Dorsolateral prefrontal cortex (tissue), 122 donors: ENCODE measurements at places on chromosomes 1 and 21.

DNA sequence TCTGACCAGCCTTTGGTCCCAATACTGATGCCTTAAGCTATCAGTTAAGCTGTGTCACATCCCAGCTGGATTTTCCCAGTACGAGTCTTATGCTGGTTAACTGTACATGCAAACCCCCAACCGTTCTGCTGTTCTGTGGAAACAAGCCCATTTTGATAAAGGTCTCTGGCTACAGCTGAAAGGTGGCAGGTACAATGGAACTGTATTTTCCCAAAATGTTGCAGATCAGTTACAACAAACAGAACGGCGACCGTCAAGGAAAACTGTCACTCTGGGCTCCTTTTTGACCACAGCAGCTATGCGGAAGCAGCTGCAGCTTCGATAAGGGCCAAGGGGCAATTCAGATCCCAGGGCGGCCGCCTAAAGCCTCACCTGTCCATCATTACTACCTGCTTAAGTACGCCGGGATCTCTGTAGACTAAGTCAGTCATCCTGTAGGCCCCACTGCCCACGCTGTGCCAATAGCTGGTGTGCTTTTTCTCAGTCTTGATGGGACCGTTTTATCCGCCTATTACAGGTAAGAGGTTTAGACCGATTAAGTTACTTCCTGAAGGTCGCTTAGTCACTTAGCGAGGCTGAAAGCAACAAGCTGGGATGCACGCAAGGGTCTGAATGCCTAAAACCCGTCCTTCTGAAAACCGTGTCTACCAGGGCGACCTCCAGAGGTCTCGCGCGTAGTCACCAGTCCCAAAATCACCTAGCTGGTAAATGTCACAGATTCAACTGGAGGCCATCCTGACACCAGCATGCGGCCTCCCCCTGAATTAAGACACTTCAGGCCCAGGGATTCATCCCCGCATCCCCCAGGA, 11.1 kb upstream of the RAB42 start:
- DNase-seq, result peak; percentile 43

- DNase-seq, result no peak
Measured at GRCh38 chr1:34128186-34128889, 36.7 kb downstream of the CSMD2 start.

GRCh38 chr1:183223467-183223866, 37.4 kb downstream of the LAMC2 start:
- DNase-seq, result no peak

DNA sequence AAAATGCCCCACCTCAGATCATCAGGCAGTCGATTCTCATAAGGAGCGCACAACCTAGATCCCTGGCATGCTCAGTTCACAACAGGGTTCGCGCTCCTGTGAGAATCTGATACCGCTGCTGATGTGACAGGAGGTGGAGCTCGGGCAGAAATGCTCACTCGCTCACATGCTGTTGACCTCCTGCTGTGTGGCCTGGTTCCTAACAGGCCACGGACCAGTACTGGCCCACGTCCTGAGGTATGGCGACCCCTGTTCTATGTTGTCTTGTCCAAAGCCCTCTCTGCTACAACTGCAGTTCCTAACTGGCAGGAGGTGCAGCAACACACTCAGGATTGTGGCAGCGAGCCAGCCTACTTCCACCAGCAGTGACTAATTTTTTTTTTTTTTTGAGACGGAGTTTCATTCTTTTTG, 70.6 kb downstream of the CLSTN1 start:
- peak; percentile 56 for DNase-seq

- no peak for DNase-seq
Measured at GRCh38 chr1:80075351-80075750, 1068.8 kb upstream of the ADGRL4 start.

DNA sequence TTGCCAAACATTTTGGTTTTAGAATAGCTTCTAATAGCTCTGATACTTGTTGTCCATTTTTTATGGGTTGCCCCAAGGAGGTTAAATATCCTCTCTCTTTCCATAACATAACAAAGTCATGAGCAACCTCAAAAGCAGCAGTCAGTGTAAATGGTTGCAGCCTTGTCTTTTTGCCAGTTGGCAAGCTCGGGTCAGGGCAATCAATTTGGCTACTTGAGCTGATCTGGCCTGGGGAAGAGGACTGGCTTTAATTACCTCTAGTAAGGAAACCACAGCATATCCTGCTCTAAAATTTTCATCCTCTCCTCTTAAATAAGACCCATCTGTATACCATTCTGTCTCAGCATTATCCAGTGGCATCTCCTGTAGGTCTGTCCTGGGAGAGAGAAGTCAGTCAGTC, 21.2 kb upstream of the FMO4 start:
- no peak for DNase-seq

DNA sequence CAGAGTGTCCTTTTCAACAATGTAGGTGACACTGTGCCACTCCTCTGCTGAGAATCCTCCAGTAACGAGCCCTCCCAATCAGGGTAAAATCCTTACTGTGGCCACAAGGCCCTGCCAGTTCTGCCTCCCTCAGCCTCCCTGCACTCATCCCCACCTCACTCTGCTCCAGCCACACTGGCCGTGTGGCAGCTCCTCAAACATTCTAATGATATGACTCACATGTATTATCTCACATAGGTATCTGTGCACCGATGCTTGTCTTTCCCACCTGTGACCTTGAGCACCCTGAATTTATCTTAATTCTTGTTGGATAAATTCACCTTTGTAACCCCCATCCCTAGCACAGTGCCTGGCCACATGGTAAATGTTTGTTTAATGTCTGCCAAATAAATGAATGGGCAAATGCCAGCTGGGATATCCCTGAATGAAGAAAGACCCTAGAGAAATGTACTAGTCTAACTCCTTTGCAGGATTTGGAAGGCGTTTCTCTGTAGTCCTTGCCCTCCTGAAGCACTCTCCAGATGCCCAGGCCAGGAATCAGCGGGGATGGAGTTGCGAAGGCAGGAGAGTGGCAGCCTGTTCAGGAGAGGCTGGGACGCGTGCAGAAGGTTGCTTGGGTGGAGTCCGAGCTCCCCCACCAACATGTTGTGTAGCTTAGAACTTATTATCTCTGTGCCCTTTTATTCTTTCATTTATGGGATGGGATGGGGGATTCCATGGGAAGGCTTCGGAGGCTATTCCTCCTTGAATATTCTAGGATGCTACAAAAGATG, 106.0 kb downstream of the TMEM53 start:
- no peak for DNase-seq

GRCh38 chr1:53145942-53146708, 3.7 kb upstream of the SLC1A7 start:
- no peak for DNase-seq

GRCh38 chr1:182069028-182069466, 7.5 kb upstream of the ZNF648 start:
- peak; percentile 59 for DNase-seq

GRCh38 chr1:155968051-155968400, 10.3 kb downstream of the ARHGEF2 start:
- no peak for DNase-seq

DNA sequence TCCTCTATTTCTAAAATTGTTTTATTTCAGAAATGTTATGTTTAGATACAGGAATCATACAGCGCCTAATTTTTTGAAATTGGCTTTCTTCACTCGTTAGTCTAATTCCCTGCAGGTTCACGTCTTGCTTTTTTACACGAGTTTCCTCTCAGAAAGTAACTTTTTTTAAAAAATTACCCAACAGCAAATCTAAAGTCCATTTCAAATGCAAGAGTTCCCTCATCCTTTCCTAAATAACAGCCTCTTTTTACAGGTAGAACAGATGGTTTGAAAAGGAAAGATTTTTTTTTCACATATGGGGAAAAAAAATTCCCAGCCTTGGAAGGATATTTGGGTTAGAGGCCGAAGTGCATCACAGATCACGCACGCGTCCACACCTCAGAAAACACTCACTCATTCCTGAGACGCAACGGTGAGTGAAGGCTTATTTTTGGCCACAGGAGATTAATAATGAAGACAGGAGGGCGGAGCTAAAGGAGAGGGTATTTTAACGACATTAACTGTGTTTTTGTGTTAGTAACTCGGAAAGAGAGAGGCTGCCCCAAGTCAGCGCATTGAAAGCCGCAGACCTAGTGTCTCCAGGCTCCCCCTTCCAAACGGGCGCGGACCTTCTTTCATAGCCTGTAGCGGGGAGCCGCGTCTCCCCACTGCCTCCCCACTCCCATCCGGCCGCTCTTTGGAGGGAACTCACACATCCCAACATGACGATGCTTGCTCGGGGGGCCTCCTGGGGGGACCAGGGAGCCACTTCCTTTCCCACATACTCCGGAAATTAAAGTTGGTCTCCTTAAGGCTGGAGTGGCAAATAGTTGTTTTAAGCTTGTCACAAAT, 969 bp upstream of the RIPK4 start:
- DNase-seq, result no peak

DNA sequence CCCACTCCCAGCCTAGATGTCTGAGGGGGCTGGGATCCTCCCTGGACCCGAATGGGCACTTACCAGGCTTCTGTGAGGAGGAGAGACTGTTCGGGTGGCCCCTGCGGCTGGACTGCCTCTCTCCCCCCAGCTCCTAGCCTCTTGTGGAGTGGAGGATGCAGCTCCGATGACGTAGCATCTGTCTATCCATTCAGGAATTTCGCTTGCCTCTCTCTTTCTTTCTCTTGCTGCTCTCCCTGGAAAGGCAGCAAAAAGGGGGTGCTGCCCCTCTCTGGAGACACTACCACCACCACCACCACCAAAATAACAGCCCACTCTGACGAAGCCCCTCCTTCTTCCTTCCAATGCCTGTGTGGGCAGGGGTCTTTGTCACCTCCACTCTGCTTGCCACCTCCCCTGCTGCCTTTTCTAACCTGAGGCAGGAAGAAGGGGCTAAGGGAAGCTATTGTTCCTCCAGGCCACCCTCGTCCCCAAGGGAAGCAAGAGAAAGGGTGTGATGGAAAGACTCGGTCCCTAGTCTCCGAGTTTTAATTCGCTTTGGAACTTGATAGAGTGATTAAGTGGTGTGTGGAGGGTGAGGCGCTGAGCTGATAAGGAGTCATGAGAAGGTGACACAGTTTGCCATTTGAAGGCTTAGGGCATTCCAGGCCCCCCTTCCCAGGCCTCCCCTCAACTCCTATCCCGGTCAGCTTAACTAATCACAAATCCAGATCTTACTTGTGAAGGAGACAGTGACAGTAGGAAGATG, 60.5 kb downstream of the RHBG start:
- no peak for DNase-seq

GRCh38 chr1:44294588-44295007, 60.5 kb downstream of the ERI3 start:
- peak; percentile 48 for DNase-seq

DNA sequence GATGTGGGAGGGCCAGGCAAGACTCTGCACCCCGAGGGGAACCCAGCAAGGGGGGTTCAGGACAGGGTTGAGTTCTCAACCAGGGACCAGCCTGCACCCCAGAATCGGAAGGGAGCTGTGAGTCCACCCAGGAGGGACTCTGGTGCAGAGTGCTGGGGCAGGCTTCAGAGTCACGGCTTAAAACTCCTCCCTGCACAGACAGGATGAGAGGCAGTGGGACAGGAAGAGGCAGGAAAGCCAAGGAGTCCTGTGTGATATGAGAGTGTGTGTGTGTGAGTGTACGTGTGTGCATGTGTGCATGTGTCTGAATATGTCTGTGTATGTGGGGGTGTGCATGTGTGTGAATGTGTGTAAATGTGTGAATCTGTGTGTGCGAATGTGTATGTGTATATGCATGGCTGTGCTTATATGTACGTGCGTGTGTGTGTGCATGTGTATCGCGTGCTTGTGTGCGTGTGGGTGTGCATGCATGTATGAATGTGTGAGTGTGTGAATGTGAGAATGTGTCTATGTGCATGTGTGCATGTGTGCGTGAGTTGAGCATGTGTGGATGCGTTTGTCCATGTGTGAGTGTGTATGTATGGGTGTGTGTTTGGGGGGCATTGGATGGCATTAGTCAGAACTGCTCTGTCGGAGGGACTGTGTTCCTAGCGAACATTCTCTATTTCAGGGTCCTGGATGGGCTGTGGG, 52.2 kb downstream of the UMODL1 start:
- no peak for DNase-seq

- DNase-seq, result no peak
Measured at GRCh38 chr1:98660940-98661543, 479 bp upstream of the SNX7 start.

GRCh38 chr21:45330851-45331261, 43.2 kb upstream of the POFUT2 start:
- peak; percentile 13 for DNase-seq

DNA sequence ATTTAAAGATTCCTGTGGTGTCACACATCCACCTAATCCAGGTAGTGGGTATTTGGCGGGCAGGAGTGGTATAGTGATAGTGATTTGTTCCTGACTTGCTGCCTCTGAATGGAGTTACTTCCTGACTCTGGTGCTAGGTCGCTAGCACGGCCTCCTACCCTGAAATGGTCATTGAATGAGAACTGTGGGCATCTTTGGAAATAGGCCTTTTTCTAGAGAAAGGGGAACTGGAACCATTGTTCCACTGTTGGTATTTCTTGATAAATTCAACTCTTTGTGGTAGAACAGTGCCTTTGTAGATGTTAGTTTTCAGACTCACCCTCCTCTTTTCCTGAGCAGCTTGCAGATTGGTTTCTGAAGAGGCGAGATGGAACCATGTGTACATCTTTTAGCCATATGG, 1.5 kb downstream of the QSOX1 start:
- DNase-seq, result no peak

DNA sequence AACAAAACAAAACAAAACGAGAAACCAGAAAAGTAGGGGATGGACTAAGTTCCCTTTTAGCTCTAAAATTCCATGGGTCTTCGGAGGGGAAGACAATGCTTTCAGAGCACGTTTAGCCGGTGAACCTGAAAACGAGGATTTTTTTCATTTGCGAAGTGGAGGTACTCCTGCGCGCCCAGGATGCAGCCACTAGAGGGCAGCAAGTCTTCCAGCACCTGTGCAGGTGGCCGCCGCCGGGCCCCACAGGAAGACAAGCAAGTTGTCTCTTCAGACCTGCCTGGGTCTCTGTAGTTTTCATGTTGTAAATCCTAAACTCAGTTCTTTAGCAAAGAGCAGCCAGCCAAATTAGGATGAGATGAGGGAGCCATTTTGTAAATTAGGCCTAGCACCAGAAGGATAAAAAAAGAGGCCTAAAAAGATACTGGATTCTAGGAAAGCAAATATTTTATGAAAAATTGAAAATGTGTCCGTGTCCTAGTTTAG, 17.7 kb upstream of the SNX27 start:
- DNase-seq, result peak; percentile 57

DNA sequence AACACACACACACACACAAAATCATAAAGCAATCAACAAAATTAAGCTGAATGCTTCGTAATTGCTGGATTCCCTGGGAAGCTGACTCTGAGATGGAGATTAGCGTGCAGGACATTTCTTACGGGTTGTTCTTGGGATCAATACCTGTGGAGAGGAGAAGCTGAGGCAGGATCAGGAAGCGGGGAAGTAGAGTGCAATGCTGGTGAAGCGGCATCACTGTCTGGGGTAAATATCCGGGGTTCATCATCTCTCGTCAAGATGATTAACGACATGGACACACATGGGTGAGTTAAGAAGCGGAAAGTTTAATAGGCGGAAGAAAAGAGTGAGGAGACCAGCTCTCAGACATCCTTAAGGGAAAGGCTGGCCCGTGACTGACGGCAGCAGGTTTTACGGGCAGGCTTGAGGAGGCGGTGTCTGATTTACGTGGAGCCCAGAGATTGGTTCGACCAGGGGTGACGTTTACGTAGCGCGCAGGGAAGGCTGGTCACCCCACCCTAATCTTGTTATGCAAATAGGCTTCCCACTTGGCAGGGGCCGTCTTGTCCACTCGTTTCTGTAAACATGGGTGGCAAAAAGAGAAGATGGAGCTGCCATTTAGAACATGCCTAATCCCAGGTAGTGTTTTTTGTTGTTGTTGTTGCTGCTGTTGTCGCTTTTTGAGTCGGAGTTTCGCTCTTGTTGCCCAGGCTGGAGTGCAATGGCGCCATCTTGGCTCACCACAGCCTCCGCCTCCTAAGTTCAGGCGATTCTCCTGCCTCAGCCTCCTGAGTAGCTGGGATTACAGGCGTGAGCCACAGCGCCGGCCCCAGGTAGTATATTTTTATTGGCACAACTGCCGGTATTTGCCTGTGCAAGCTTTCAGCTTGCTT, 135.6 kb upstream of the KCNJ15 start:
- DNase-seq, result no peak
